AG10803 (cell line): ENCODE measurements at places on chromosomes 6 and 20.

DNA sequence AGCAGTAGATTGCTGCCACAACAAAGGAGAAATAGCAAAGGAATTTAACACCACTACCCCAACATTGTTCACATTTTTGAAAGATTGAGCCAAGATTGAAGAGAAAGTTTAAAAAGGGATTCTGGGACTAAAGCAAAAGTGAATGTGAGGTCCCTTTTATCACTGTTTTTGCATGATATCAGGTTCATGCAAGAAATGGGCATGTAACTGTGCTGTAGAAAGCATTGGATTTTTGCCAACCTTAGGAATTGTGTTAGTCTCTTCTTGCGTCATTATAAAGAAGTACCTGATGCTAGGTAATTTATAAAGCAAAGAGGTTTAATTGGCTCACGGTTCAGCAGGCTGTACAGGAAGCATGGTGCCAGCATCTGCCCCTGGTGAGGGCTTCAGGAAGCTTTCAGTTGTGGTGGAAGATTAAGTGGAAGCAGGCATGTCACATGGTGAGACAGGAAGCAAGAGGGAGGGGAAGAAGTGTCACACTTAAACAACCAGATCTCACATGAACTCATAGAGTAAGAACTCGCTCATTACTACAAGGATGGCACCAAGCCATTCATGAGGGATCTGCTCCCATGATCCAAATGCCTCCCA is 4.6 kb upstream of the GJB7 start:
- DNase-seq = peak; percentile 53

DNA sequence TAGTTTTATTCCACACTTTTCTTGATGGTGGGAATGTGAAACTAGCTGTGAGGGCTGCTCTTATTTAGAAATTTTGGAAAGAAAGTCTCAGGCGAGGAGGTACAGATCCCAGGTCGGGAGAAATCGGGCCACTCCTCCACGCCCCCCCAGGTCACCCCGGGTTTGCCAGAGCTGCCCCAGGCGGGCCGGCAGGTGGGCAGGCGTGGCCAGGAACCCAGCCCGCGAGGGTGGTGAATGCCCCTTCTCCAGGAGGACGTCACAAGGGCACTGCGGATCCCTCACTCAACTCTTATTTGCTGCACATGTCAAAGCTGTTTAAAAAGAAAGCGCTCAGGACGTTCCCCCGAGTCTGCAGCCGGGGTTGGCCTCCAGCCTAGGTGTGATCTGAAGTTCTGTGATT is 60.5 kb upstream of the SLCO4A1 start:
- no peak for DNase-seq

DNA sequence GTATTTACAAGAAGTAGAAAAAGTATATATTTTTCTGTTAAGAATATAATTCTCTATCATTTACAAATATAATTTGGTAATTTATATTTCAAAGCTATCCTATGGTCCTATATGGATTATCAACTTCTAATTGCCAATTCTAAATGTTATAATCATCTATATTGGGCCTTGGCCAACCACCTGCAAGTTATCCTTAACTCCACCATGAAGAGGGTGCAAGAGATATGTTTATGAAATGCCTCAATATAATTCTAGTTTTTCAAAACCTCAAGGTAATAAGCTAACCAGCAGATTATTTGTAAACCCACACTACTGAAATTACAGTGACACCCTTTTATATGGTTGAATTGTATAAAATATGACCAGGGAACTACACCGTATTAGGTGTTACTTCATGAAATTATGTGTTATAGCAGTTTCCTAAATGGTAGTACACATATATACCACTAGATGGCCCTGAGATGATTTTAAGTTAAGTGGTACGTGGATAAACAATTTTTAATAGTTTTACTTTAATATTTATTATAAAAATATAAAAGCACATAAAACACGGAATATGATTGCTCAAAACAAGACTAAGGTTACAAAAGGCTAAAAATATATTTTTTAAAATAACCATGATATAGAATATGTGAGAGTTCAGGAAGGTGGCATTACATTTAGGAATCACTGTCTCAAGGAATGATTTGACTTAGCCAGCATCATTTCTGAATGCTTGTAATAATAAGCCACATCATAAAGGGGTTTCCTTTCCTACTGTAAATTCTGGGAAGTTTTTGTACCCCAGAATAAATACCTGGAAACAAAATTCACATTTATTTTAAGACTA is 9.8 kb upstream of the PNISR start:
- peak; percentile 37 for DNase-seq

- DNase-seq = peak; percentile 99
These were observed 109.6 kb downstream of the RTN4IP1 start for GRCh38 chr6:106519460-106520394.

DNA sequence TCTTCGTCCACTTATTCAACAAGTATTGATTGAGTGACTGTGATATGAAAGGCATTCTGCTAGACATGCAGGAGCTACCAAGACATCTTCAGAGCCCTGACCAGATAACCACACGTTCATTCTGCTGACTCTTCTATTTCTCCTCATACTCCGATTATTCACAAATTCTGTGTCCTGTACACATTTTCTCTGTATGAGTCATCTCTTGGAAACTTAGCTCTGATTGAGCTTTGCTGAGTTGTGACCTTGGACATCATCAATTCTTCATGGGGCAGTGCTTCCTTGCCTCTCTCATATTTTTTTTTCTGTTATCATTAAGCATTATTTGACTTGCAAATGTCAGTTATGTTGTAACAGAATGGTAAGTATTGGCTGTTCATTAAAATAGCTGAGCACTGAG is 351.6 kb upstream of the CNR1 start:
- DNase-seq = no peak
